IPS DF 19.7 (cell line): ENCODE measurements at places on chromosomes 7 and 10.

DNA sequence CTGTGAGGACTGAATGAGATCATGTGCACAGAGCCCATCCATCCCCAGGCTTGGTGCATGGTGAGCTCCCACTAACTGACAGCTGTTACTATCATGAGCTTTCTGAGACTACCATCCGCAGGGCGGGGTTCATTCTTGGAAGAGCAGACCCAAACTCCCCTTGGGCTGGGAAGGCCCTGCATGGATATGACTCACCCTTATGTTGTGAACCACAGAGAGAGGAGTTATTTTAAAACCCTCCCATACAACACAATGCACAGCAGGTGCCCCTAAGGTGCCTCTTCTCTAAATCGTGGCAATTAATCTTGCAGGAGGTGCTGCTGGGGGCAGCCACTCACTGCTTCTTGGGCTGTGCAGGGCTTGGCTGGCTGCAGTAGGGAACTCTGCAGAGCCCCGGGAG lies 219.1 kb downstream of the GFRA1 start:
- no peak for DNase-seq

DNA sequence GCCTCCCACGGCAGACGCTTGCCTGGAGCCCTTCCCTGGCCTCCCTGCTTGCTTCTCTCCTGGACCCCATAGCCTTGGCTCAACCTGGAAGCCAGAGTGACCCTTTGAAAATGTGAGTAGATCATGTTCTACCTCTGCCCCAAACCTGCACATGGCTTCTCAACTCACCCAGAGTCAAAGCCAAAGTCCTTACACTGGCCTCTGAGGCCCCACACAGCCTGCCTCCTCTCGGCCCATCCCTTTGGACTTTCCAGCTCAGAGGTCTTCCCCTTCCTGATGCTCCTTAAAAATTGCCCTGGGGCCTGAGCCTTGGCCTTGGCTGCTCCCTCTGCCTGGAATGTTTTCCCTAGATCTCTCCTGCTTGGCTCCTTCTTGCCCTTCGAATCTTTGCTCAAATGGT lies 32.5 kb downstream of the COL17A1 start:
- DNase-seq = no peak

- no peak for DNase-seq
Measured at GRCh38 chr10:3127921-3128320, 44.7 kb downstream of the PITRM1 start.

DNA sequence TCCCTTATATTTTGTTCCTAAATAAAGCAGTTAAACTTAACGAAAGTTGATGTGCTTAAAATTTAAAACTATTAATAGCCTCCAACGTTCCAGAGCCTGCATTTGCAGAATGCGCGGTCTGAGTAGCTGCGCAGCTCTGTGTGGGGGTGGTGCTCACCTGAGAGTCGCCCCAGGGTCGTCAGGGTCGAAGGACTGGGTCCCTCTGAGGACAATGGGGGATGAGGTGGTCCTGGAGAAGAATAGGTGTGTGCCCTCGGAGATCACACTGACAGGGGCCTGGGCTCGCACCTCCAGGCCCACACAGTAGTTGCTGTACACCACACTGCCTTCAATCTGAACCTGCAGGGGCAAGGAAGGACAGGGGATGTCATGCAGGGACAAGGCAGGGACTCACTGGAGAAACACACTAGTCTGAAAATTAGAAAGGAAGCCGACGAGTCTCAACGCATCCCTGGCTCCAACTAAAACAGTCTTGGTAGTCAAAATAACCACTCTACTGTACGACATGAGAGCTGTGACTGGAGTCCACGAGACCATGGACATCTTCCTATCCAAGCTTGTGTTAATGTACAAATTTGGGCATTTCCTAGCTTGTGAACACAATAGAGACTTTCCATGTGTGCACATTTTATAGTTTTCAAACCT lies 54.4 kb downstream of the PKD1L1 start:
- DNase-seq = no peak

DNA sequence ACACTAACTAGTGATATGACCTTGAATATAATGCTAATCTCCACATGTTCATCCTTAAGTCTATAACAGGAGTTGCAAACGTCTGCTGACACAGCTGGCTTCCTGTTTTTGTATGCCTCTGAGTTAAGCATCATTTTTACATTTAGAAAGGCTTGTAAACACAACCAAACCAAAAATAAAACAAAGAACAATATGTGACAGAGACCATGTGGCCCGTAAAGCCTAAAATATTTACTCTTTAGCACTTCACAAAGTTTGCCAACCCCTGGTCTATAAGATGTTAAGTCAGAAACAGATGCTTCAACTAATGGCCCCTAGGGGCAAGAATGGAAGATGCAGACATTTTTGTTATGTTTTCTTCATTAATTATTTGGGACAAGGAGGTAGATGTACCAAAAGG lies 109.3 kb downstream of the CPEB3 start:
- no peak for DNase-seq

DNA sequence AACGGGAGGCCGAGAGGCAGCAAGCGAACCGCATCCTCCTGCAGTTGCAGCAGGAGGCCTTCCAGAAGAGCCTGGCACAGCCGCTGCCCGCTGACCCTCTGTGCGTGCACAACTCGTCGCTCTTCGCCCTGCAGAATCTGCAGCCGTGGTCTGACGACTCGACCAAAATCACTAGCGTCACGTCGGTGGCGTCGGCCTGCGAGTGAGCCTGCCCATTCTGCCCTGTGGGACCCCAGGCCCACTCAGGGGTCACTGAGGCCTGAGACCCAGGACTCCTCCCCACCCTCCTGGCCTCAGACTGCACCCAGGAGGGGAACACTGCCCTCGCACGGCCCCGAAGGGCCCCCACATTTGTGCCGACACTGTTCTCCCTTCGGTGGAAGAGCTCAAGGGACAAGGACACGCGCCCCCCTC lies 5.6 kb downstream of the TLX1 start:
- no peak for DNase-seq

GRCh38 chr7:83517035-83517700 lies 131.8 kb downstream of the SEMA3E start:
- DNase-seq = no peak

DNA sequence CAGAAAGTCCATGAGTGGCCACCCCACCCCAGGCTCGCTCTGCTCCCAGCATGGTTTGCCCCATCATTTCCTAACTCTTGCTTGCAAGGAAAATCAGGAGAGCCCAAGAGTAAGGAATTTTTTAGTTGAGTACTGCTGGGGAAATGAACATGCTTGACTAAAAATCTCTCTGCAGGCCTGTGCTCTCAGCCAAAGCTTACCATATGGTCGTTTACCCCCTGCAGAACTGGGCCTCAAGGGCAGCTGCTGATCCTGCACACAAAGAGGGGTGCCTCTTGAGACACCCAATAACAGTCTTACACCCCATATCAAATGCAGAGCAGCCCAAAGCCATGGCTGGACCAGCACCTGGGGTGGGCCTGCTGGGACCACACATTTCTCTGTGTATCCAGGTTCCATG lies 183.2 kb downstream of the CXCL12 start:
- DNase-seq = no peak

- DNase-seq = no peak
Measured at GRCh38 chr7:27520815-27521790, 141.6 kb downstream of the HIBADH start.

GRCh38 chr10:13684252-13684791 lies 97.6 kb downstream of the PRPF18 start:
- no peak for DNase-seq

DNA sequence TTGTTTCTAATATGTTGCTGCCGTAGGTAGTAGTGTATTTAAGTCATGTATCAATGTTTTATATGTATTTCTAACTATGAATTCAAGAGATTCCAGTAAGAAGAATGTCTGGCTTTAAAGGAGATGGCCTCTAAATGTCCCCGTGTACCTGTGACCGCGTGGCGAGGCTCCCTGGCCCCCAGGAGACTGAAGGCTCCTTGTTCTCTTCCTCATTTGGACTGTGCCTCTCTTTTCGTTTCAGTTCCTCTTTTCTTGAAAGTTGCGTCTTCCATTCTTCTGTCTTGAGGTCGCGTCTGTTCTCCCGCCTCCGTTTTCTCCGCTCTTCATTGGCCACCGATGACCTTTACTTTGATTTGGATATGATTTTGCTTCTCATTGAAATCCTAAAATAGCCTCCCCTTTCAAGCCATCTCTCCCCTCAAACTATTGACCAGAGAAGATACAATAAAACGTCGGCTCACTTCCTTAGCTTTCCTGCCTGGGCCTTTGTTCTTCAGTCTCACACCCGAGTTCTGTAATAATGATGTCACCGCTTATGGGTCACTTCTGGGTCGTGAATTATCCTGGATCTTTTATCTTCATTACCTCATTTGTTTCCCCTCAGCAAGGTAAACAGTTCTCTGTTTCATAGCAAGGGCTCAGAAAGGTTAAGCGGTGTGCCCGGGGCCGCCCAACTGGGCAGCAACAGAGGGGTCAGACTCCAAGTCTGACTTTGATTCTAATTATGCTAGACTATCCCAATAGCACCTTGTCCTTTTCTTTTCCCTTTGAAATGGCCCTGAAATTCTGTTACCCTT lies 28.7 kb downstream of the WIPI2 start:
- no peak for DNase-seq

DNA sequence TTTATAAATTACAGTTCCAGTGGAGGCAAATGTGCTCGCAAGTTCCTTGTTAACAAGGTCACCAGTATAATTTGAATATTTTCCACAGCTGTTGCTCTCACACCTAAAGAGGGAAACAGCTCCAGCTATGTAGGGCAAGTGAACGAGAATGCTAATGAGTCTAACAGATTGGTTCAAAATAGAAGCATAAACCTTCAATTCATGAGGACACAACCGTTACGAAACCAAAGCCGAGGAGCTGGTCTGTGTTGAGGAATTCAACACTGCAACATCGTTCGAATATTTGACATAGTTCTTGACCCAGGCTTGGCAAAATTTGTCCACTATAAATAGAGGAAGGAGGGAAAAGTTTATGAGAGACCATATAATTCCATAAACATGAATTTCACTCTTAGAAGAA lies 161.3 kb downstream of the KLF6 start:
- no peak for DNase-seq

DNA sequence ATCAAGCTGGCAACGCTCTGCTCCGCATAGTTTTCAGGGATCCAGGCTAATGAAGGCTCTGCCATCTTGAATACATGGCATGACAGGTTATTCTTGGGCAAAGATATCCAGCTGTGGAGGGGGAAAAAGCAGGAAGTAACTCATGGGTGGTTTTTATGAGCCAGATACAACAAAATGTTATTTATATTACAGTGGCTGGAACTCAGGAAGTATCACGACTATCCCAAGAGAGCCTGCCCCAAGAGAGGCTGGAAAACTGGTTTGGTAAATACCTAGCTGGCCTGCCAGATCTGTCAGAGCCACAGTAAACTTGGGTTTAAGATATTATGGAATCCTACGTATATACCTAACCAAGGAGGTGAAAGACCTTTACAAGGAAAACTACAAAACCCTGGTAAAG lies 462.8 kb upstream of the ANKRD30A start:
- no peak for DNase-seq

DNA sequence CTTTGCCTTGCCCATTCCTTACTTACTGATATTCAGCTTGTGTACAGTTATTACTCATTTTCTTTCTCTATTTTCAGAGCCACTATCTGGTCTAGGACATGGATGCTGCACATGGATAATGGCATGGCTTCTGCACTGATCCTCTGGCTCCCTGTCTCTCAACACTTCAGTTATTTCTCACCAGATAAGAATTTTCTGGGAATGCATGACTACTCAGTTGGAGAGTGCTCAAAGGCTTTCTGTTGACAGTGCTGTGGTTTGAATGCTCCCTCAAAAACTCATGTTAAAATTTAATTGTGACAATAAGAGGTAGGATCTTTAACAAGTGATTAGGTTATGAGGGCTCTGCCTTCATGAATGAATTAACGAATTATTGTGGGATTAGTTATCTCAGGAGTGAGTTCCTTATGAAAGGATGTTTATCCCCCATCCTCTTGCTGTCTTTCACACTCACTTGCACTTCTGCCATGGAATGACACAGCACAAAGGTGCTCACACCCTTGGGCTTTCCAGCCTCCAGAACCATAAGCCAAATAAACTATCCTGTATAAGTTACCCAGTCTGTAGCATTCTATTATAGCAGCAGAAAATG lies 16.1 kb upstream of the PIK3CG start:
- DNase-seq = no peak

DNA sequence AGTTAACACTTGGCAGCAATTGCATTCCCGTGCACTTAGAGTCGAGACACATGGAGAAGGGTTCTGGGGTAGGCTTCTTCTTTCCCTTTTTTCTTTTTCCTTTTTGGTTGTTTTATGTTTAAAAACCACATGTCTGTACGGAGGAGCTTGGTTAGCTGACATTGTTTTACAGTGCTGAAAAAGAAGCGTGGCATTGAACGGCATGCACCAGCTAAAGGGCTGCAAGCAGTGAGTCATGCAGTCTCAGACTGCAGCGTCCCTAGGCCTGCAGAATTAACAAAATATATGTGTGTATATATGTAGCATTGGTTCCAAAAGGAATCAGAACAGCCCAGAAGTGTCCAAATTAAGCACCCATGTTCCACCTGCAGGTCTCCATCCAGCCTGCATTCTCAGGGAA lies 211.0 kb downstream of the TCF7L2 start:
- no peak for DNase-seq

DNA sequence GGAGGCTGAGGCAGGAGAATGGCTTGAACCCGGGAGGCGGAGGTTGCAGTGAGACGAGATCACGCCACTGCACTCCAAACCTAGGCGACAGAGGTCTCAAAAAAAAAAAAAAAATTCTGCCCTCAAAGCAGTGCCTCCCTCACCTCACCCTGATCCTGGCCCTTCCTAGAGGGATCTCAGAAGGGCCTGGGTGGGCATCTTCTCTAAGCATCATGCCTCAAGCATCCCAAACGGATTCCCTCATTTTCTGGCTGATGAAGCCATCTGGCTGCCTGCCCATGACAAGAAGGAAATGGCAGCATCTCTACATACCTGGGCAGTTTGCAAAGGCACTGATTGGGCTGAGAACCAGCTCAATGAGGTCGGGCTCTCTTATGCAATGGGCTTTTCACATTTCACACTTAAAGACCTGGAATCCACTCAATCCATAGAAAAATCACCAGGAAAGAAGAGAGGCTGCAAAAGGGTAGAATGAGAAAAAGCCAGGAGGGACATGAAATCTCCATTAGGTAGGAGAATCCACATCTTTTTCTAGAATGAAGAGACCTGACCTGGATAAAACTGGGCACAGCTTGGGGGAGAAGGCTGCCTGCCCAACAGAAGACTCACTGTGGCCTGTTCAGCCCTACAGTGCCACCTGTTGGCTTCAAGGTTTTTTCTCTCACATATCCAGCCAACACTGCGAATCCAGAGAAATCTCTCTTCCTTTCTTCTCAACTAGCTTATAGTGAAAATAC lies 48.1 kb downstream of the PDLIM1 start:
- peak; percentile 52 for DNase-seq

GRCh38 chr7:2256306-2257045 lies 14.4 kb downstream of the NUDT1 start:
- DNase-seq = no peak

DNA sequence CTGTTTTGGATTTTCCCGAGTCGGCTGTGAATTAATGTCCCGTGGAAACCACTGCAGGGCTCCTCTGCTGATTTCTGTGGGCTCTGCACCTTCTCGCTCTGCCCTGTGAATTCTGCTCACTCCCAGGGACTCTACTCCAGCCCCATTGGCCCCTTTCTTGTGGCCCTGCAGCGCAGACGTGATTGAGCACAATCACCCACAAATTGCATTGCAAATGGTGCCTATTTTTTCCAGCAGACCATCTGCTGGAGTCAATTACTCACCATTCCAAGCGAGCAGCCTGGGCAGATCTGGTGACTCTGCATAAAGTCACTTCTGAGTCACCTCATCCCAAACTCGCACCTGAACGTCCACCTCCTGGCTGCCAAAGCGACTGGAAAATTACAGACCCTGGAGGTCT lies 235.8 kb downstream of the PAXIP1 start:
- no peak for DNase-seq
